ENCODE measurements at places on chromosomes 2 and 18. TPM values are rescaled to one million over a fixed set of nuclear protein-coding genes. Genes with fewer than 3 reads are reported as not detected.

The TMEM247 gene
- total RNA-seq: not detected

DNA sequence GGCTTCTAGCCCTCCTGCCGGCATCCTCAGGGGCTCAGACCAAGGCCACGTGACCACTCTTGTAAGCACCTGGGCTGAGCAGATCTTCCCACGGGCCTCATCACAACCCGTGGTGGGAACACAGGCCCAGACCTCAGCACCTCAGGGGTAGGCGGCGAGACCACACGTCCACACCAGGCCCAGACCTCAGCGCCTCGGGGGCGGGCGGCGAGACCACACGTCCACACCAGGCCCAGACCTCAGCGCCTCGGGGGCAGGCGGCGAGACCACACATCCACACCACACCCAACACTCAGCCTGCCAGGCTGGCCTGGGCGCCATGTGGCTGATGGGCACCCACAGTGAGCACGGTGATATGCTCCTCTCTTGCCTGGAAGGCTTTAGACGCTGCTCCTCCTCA lies 334.4 kb upstream of the SALL3 start:
- H3K36me3 ChIP-seq: no peaks in the 10 kb centered on the region
- H3K27ac ChIP-seq: no peak overlapping the region
- H3K4me1 ChIP-seq: no peaks in the 10 kb centered on the region
- no peak for DNase-seq

The C2orf66 gene
- 1.2 TPM for total RNA-seq

The PDE1A gene
- total RNA-seq: 4.3 TPM

- no peaks in the 10 kb centered on the region for H3K36me3 ChIP-seq
- H3K4me3 ChIP-seq: no peak overlapping the region
- H3K27me3 ChIP-seq: no peaks in the 10 kb centered on the region
- H3K27ac ChIP-seq: no peak overlapping the region
- no peaks in the 10 kb centered on the region for H3K4me1 ChIP-seq
Observed at GRCh38 chr2:54535599-54536195, 79.6 kb downstream of the SPTBN1 start.

GRCh38 chr2:185127412-185127811 lies 529.1 kb downstream of the ZNF804A start:
- H3K27me3 ChIP-seq: no peaks in the 10 kb centered on the region
- no peak overlapping the region for H3K27ac ChIP-seq
- H3K36me3 ChIP-seq: no peaks in the 10 kb centered on the region
- H3K4me1 ChIP-seq: no peaks in the 10 kb centered on the region
- no peak overlapping the region for H3K4me3 ChIP-seq
- DNase-seq: no peak

- no peak overlapping the region for H3K27ac ChIP-seq
- H3K4me1 ChIP-seq: no peaks in the 10 kb centered on the region
- H3K36me3 ChIP-seq: no peaks in the 10 kb centered on the region
- H3K27me3 ChIP-seq: no peaks in the 10 kb centered on the region
Observed at GRCh38 chr2:190791976-190792575, 88.5 kb upstream of the GLS start.

All from breast epithelium (tissue), 4 donors.